ENCODE measurements at places on chromosomes 13 and 19. TPM values are rescaled to one million over a fixed set of nuclear protein-coding genes. Genes with fewer than 3 reads are reported as not detected.
A peak's percentile ranks its signal among the peaks of the same experiment; 100 is the strongest.

DNA sequence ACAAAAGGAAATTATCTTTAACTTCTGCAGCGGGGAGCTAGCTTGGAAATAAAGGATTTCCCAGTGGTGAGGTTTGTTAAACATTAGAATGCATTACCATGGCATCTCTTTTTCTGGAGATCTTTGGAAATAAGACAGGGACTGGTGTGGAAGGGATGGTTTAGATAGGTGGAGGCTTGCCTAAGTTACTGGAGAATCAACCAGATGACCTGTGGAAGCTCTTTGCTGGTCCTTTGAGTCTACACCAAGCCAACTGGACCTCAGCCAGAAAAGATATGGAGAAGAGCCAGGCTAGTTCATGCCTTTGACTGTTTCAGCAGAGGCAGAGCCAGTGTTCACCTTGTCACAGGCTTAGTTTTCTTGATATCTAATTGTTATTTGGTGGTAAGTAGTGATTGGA, 134.7 kb downstream of the KCNRG start:
- no peak for DNase-seq

Gene FOSB
- 907 TPM for total RNA-seq

DNA sequence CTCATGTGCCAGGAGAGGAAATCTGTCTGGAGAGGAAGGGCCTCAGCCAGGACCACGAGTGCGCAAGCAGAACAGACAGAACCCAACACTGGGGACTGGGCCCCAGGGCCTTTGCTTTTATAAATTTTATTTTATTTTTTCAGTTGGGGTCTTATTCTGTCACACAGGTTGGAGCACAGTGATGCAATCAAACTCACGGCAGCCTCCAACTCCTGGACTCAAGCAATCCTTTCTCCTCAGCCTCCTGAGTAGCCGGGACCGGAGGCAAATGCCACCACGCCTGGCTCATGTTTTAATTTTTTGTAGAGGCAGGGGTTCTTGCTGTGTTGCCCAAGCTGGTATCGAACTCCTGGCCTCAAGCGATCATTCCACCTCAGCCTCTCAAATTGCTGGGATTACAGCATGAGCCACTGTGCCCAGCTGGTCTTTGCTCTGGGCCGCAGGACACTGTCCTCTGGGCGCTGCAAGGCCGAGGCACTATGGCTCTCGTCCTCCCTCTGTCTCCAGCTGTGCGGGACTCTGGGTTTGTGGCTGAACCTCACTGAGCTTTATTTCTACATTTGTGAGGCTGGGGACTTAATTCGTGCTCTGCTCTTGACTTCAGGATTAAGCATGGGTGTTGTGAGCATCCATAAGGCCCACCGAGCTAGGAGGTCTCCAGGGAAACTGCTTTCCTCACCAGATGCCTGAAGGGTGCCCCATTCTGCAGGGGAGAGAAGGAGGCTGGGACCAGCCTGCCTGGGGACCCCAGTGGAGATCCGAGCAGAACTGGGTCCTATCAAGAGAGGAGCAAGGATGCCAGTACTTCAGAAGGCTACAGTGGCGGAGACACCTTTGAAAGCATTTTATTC, 144.2 kb upstream of the VSTM2B start:
- peak; percentile 43 for DNase-seq

- no peak for DNase-seq
Observed at GRCh38 chr19:7844951-7845350, 14.9 kb downstream of the EVI5L start.

Gene WDR87
- total RNA-seq = not detected

DNA sequence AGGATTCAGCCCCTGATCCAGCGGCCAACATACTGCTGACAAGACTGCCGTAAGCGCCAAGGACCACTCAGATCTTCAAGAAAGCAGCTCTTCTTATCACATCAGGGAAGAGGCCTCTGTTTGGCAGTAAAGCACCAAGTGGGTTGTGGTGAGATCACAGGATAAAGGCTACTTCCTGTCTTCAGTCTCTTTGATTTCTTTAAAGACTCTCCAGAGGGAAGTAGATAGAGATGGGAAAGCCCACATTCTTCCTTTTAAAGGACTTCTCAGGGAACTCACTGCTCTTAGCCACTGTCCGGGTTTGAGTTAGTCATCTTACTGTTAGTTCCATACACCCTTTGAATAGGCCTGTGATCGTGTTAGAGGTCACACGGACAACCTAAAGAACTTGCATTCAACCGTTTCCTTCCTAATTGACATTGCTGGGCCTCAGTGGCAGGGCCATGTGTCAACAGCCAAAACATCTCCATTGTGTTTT, 47.2 kb upstream of the POMP start:
- no peak for DNase-seq

Gene NCAN
- not detected for total RNA-seq

Gene ICAM5
- 1.2 TPM for total RNA-seq

DNA sequence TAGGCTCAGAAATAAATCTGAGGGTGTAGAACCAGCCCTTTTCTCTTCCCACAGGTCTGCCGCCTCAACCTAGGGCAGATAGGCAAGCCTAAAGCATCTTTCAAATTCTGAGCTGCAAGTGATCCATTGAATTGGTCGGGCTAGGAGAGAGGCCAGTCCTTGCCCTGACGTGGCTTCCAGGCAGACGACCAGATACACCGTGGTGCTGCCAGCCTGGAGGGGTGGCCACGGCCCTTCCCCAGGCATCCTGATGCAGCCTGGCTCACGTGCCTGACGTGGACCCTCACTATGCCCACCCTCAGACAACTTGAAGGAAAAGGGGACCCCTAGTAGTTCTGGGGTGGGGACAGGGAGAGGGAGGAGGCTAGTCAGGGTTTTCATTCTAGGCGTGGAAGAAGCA, 859.3 kb upstream of the KLHL1 start:
- DNase-seq = no peak

GRCh38 chr13:52033039-52033438, 8.5 kb downstream of the UTP14C start:
- no peak for DNase-seq

- no peak for DNase-seq
Observed at GRCh38 chr13:99995104-99995588, 13.6 kb downstream of the ZIC2 start.

- no peak for DNase-seq
Observed at GRCh38 chr19:14817052-14817451, 17.9 kb downstream of the OR7A5 start.

Gene ADPRHL1
- 2.1 TPM for total RNA-seq

Gene TRAPPC2B
- 10.3 TPM for total RNA-seq

Gene SIX5
- 18.0 TPM for total RNA-seq

GRCh38 chr13:60020288-60020687, 143.4 kb downstream of the DIAPH3 start:
- DNase-seq = no peak

GRCh38 chr19:43395561-43395960, 19.1 kb upstream of the TEX101 start:
- no peak for DNase-seq

Gene ZNF44
- total RNA-seq = 10.5 TPM

DNA sequence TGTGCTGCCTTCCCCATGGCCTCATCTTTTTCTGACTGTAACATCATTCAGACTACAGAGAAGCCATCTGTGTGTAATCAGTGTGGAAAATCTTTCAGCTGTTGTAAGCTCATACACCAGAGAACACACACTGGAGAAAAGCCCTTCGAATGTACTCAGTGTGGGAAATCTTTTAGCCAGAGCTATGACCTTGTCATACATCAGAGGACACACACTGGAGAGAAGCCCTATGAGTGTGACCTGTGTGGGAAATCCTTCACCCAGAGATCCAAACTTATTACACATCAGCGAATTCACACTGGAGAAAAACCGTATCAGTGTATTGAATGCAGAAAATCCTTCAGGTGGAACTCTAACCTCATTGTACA, 17.2 kb upstream of the ZNF8 start:
- no peak for DNase-seq

DNA sequence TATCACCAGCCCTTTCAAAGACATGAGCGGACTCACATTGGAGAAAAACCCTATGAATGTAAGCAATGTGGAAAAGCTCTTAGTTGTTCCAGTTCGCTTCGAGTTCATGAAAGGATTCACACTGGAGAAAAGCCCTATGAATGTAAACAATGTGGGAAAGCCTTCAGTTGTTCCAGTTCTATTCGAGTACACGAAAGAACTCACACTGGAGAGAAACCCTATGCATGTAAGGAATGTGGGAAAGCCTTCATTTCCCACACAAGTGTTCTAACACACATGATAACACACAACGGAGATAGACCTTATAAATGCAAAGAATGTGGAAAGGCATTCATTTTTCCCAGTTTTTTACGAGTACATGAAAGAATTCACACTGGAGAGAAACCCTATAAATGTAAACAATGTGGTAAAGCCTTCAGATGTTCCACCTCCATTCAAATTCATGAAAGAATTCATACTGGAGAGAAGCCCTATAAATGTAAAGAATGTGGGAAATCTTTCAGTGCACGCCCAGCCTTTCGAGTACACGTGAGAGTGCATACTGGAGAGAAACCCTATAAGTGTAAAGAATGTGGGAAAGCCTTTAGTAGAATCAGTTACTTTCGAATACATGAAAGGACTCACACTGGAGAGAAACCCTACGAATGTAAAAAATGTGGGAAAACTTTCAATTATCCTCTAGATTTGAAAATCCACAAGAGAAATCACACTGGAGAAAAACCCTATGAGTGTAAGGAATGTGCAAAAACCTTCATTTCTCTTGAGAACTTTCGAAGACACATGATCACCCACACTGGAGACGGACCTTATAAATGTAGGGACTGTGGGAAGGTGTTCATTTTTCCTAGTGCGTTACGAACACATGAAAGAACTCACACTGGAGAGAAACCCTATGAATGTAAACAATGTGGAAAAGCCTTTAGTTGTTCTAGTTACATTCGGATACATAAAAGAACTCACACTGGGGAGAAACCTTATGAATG, 17.6 kb downstream of the ZNF791 start:
- no peak for DNase-seq

DNA sequence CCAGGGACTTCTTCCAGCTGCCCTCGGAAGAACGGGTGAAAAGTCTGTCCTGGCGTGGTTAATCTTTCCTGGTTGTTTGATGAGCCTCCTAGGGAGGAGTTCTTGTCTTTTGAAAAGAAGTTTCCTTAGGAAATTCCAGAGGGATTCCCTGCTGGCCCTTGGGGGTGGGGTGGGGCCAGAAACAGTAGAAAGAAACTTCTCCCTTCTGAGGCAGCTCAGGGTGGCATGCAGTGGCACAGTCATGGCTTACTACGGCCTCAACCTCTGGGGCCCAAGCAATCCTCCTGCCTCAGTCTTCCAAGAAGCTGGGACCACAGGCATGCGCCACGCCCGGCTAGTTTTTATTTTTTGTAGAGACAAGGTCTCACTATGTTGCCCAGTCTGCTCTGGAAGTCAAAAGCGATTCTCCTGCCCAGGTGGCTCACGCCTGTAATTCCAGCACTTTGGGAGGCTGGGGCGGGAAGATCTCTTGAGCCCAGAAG, 1.5 kb downstream of the ZNF101 start:
- peak; percentile 78 for DNase-seq

GRCh38 chr13:40640202-40640601, 26.2 kb downstream of the FOXO1 start:
- DNase-seq = no peak

DNA sequence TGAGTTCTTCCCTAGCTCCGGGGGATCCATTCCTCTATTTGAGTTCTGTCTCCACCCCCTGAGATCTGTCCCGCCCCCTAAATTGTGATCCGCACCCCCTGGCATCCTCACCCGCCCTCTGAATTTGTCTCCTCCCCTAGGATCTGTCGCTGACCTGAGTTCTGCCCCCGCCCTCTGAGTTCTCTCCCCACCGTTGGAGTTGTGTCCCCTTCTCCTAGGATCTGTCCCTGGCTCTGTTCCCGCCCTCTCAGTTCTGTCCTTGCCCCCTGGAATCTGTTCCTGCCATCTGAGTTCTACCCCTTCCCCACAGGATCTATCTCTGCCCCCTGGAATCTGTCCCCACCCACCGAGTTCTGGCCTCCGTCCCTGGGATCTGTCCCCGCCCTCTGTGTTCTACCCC, 1.0 kb upstream of the SLC17A7 start:
- DNase-seq = no peak

Gene ATP8A2
- total RNA-seq = 0.10 TPM
